ENCODE measurements at places on chromosomes 11 and 22. TPM values are rescaled to one million over a fixed set of nuclear protein-coding genes. Genes with fewer than 3 reads are reported as not detected.

DNA sequence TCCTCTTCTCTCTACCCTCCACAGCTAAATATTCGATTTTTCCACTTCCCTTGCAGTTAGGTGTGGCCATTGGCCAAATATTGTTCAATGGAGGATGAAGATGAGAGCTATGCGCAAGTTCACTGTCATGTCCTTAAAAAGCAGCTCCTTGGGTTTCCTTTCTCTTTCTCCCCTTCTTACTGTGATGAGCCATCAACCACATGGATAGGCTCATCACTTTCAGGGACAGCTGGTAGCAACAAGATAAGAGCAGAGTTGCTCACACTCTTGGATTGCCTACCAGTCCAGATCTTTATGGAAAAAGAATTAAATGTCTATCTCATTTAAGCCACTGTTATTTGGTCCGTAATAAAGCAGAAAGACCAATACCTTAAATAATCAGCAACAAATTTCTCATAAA, 377.0 kb downstream of the DDX10 start:
- no peak for ATAC-seq

The MICAL2 gene
- 33.6 TPM for total RNA-seq

The ARFIP2 gene
- total RNA-seq: 64.7 TPM

The ALDH3B1 gene
- total RNA-seq: 0.82 TPM

Data from motor neuron (in vitro differentiated cells).